ENCODE measurements at places on chromosomes 7 and 10.
A peak's percentile ranks its signal among the peaks of the same experiment; 100 is the strongest.

GRCh38 chr7:50721160-50721559 is 61.5 kb downstream of the GRB10 start:
- DNase-seq, result no peak

- DNase-seq, result no peak
These were observed 230.0 kb downstream of the SNX13 start for GRCh38 chr7:17710312-17710711.

DNA sequence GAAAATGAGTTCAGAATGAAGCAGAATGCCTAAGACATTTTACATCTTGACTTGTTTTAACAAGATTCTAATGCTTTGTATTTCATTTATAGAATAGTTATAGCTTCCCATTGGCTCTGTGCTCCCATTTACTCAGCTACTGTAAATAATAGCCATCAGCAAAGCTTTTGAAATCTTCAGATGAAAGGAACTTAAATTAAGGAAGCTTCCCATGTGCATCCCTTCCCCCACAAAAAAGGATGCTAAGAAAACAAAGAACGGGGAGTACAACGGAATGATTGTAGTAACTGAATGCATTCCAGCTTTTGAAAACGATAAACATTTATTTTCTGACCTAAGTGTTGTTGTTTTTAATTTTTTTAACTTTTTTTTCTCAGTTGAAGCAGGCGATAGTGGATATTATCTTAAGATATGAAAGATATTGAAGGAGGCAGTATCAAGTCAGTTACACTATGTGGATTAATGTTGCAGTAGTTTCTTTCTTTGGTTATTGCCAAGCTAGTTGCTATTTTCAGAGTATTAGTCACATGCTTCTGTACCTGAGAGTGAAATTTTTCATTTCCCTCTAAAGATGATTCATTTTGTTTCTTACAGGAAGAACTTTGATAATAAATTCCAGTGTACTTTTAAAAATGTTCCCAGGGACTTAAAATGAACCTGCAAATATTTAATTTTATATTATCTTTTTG is 129.2 kb downstream of the KCND2 start:
- DNase-seq, result no peak

- no peak for DNase-seq
These were observed 62.3 kb upstream of the FZD8 start for GRCh38 chr10:35704401-35704800.

- peak; percentile 83 for DNase-seq
These were observed at the start of gene BAG3 for GRCh38 chr10:119650692-119651513. BAG3 (plus strand) TSS chr10:119651380; CDS start chr10:119651676, 296 bp downstream.

DNA sequence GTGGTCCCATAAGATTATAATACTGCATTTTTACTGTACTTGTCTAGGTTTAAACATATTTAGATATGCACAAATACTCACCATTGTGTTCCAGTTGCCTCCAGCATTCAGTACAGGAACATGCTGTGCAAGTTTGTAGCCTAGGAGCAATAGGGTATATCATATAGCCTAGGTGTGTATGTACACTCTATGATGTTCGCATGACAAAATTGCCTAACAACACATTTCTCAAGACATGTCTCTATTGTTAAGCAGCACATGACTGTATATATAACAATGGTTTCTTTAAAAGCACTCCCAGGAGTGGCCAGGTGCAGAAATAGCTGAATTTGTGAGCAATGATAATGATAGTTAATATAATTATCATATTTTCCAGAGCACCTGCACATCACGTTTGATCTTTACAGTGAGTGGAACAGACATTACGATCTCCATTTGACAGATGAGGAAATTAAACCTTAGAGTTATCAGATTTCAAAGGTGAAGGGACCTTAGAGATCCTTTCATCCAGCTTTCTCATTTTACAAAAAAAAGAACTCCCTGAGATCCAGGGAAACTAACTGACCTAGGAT is 99.2 kb upstream of the PDCD4 start:
- no peak for DNase-seq

GRCh38 chr10:77079592-77080300 is 557.9 kb downstream of the KCNMA1 start:
- DNase-seq, result no peak

- no peak for DNase-seq
These were observed 4.0 kb downstream of the ARHGAP22 start for GRCh38 chr10:48600645-48601505.

- DNase-seq, result no peak
These were observed 198.7 kb downstream of the ZNF438 start for GRCh38 chr10:30832749-30833627.

DNA sequence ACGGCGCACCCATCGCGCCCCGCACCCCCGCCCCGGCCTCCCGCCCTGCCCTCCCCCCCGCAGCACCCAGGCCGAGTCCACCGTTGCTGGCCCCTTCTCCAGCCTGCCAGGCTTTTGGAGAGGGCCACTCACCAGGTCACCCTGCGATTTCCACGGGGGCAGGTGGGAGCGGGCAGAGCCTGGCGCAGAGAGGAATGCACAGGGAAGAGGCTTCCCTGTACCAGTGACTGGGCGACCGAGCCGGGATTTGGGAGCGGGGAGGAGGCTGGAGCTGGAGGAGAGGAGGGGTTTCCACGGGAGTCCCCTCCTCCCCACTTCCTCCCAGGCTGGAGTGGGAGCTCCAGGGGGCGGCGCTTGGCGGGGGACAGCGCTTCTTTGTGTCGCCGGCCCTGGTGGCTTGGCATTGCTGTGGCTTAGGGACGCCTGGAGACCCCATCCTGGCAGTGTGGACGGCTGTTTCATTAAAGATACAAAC is 19.3 kb downstream of the TCAF1 start:
- DNase-seq, result no peak

DNA sequence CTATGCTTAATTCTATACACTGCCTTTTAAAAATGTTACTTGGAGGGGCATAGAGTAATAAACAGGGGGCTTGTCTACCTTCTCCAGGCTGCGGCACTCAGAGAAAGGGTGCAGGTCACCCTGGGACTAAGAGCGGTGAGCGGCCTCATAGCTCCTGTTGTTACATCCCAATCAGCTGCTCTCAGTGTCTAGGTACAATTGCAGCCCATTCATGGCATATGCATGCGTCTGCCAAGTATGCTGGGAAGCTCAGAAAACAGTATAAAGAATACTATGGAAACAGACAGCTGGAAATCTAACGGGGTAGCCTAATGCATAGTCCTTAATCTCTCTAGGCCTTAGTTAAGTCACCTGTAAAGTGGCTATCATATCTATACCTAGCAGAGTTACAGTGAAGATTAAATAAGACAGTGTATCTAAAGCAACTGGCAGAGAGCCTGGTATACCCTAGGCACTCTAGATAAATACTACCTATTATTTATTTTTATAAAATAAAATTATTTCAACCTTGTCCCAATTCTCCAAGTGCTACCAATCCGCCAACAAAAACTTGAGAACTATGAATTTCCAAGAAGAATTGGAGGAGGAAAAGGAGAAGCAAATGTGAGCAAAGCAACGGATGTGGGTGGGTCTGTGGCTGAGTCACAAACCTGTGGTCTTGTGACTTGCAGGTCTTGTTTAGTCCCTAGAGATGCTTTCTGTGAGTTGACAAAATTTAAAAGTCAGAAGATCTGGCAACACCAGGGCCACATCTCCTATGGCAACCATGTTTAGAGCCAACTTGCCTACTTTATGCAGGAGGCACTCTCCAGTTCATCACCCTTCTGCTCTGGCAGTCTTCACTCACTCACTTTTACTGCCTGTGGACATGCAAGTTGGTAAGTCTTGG is 183.0 kb downstream of the RAPGEF5 start:
- peak; percentile 1 for DNase-seq

GRCh38 chr10:111953949-111954348 is 229.6 kb downstream of the GPAM start:
- DNase-seq, result no peak

GRCh38 chr10:3126249-3126648 is 46.3 kb downstream of the PITRM1 start:
- no peak for DNase-seq

- no peak for DNase-seq
These were observed 88.0 kb upstream of the ADAM12 start for GRCh38 chr10:126476246-126476645.
